ENCODE measurements at places on chromosomes 4 and X.
A peak's percentile ranks its signal among the peaks of the same experiment; 100 is the strongest.

DNA sequence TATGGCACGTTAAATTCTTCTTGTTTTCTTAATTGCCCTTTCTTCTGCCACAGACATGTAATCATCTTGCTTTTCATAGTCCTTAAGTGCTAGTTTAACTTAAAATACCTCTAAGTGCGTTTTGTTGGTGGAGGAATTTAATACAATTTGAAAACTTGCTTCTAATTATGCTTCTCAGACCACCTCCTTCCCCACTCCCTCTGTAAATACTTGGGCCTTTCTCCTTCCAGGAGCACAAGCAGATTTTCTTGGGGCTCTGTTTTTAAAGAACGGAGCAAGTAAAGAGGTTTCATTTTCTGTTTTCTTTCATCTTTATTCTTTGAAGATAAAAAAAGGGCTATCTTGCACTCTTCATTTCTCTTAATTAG is 559 bp upstream of the PCDH18 start:
- DNase-seq: no peak

GRCh38 chr4:138741766-138742377 is 273.7 kb upstream of the NOCT start:
- DNase-seq: no peak

DNA sequence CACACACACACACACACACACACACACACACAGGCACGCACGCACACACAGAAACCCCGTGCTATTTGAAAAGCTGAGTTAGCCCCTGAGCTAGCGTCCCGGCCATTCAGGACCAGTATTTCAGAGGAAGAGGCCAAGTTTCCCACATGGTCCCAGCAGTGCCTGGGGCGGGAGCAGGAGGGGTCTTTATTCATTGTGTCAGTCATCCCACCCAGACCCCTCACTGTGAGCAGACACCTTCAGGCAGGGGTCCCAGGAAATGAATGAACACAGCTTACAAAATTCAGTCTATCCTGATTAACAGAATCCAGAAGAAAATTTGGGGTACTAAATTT is 58.1 kb downstream of the ZFYVE28 start:
- no peak for DNase-seq

GRCh38 chr4:55184600-55185523 is 59.5 kb upstream of the KDR start:
- DNase-seq: peak; percentile 61

GRCh38 chr4:182492423-182492822 is 249.2 kb downstream of the TENM3 start:
- DNase-seq: no peak

DNA sequence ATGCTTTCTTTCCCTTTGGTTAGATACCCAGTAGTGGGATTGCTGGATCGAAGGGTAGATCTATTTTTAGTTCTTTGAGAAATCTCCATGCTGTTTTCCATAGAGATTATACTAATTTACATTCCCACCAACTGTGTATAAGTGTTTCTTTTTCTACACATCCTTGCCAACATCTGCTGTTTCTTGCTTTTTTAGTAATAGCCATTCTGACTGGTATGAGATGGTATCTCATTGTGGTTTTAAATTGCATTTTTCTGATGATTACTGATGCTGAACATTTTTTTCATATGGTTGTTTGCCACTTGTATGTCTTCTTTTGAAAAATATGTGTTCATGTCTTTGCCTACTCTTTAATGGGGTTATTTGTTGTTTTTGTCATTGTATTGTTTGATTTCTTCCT is 6.6 kb upstream of the AGA start:
- DNase-seq: no peak

GRCh38 chr4:168781926-168782325 is 228.1 kb downstream of the CBR4 start:
- no peak for DNase-seq

- DNase-seq: no peak
These were observed 113.6 kb upstream of the CBLL2 start for GRCh38 chrX:22159071-22159470.

DNA sequence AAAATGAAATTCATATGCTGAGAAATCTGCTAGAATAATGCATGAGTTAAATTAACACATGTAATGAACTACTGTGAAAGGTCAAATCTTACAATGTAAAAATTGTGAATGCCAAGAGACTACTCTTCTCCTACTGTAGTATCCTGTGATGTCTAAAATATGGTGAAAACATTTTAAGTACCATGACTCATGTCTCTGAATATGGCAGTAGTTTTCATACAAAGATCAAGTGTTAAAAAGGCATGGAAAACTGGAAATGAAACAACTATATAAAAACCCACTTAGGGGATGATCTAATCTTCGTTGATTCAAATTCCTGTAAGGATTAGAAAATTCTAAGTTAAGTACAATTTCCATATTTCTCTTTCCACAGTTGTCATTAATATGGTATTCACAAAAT is 221.3 kb downstream of the PPP3CA start:
- no peak for DNase-seq

GRCh38 chrX:74242484-74243138 is 61.4 kb upstream of the ZCCHC13 start:
- no peak for DNase-seq

GRCh38 chr4:148787831-148788477 is 345.7 kb upstream of the NR3C2 start:
- no peak for DNase-seq

DNA sequence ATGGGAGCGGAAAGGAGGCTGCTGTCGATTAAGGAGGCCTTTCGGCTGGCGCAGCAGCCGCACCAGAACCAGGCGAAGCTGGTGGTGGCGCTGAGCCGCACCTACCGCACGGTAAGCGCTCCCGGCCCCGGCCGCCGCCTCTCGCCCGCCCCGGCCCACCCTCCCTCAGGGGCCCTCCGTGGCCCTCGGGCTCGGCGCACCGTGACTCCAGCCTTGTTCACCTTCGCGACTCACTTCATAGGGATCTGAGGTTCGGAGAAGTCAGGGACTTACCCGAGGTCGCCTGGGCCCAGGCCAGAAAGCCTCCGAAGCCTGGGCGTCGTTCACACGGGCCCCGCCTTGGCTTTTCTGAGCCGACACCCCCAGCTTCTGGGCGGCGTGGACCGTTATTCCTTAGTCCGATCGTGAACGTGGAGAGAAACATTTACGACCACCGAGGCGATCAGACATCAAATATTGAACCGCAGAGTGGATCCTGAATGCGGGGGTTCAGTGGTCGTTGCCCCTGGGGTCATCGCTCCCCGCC is 362 bp downstream of the NCAPG start:
- peak; percentile 66 for DNase-seq

DNA sequence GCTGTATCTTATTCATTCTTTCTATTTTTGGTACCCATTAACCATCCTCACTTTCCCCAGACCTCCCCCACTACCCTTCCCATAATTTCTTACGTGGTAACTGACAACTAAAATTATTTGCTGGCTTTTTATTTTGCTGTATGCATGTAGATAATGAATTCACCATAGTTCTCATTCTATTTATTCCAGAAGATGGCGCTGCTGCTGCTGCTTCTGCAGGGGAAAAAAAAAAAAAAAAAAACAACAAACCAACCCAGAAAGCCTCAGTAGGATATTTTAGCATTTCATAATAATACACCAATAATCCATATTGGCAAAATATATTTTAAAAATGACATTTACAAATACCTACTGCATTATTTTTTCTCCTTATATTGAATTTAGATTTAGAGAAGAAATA is 416.6 kb upstream of the MAGEB18 start:
- DNase-seq: no peak

GRCh38 chr4:25421816-25422525 is 44.9 kb downstream of the ANAPC4 start:
- DNase-seq: no peak

GRCh38 chr4:17701138-17701839 is 80.1 kb downstream of the FAM184B start:
- no peak for DNase-seq

- no peak for DNase-seq
These were observed 24.6 kb downstream of the GPAT3 start for GRCh38 chr4:83560523-83560922.

DNA sequence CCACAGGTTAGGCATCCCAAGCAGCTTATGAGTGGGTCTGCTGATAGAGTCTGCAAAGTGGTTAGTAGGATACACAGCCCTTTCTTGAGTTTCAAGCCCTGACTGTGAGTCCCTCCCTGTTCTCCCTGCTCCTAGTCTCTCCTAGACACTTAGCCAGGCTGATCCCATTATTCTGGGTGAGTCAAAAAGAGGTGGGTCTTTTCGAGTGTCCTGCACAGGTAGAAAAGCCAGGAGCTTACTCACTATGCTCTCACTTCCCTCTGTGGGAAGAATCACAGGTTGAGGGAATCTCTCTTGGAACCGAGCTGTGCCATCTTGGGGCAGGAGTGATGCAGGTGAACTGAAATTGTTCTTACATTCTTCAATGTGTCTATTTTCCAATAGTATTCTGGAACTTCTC is 29.7 kb downstream of the SCLT1 start:
- DNase-seq: no peak

DNA sequence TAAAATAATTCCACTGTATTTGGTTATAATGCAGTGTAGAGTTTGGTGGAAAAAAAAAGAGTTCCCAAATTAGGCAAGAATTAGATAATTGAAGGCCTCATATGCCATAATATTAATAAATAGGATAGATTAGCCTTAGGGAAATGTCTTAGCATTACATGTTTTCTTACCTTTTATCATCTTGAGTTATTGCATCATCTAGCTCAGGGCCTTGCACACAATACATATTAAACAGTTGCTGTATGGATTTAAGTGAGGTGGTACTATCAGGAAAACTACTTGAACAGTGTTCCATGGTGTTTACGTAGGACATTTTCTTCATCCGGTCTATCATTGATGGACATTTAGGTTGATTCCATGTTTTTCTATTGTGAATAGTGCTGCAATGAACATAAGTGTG is 419.4 kb downstream of the EPHA5 start:
- no peak for DNase-seq

GRCh38 chrX:69539437-69539836 is 35.3 kb downstream of the NALF2 start:
- no peak for DNase-seq

DNA sequence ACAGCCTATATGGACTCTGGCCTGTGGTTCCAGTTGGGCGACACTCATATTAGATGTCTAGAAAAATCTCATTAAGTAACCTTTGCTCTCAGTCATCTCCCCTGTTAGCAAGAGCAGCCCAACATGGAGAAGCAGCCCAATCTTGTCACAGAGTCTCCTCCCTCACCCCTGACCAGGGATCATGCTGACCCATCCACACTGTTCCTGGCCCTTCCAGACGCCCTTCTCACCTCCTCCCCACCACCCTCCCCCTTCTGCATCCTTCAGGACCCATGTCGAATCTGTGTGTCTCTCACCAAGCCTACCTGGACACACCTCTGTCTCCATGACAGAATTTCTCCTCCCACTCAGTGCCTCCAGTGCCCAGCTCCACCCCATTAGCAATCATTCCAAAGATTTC is 190.1 kb downstream of the STIM2 start:
- no peak for DNase-seq

GRCh38 chr4:18578307-18578706 is 556.8 kb upstream of the LCORL start:
- no peak for DNase-seq

DNA sequence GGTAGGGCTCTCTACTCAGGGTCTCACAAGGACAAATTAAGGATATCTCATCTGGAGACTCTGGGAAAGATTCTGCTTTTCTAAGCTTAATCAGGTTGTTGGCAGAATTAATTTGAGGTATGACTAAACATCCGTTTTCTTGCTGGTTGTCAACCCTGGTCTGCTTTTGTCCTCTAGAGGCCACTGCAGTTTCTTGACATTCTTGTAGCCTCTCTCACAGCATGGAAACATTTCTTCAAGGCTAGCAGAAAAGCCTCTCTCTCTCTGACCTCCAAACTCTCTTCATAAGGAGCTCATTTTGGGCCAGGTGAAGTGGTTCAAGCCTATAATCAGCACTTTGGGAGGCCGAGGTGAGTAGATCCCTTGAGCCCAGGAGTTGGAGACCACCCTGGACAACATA is 749.5 kb upstream of the PCDH7 start:
- no peak for DNase-seq

DNA sequence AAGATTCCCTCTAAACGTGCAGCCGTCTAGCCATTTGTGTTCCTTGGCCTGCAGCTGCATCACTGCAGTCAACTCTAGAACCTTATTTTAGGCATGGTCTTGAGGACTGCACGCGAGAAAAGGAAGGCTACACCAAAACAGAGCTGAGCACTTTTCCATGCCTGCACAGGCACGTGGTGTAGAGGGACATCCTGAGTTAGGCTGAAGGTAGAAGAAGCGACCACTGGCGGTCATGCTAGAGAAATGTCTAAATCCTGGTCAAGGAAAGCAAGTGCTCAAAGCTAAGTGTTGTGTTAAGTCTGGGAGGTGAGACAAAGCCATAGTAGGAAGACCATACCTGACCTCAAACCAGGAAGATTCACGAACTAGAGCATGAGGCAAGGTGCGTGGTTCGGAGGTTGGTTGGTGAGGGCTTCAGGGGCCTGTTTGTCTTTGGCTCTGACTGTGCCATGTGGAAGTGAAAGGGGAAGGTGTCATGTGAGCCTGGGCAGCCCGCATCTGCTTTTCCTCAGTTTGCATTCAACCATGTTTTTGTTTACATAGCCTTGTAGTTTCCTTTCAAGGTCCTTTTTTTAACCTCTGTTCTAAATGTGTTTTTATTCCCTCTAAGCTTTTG is 203.8 kb downstream of the AASDH start:
- DNase-seq: no peak

- DNase-seq: no peak
These were observed 95.4 kb downstream of the GRIA2 start for GRCh38 chr4:157315968-157316367.

- peak; percentile 26 for DNase-seq
These were observed 653 bp downstream of the BEX1 start for GRCh38 chrX:103063191-103063845.

DNA sequence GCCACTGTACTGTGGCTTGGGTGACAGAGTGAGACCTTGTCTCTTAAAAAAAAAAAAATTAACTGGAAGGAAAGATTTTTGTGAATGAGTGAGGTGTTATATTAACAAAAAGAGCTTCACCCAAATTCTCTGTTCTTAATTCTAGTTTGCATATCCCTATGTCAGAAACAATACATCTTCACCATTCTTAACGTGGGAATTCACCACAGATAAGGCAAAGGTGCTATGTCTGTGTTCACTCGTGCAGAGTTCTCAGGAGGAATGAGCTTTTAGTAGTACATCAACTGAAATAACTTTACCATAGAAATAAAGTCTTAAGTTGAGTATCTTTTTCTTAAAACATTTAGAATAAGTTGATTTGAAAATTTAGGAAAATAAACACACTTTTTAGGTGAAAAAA is 135.1 kb downstream of the RAPGEF2 start:
- DNase-seq: no peak

GRCh38 chrX:1809581-1809980 is 194.7 kb downstream of the ASMT start:
- DNase-seq: no peak

GRCh38 chr4:81631958-81632441 is 160.3 kb upstream of the RASGEF1B start:
- DNase-seq: no peak

GRCh38 chr4:83885256-83886182 is 349.6 kb downstream of the GPAT3 start:
- no peak for DNase-seq

Data from NCI-H526 treated with DMSO at 0.1 percent for 48 hours (cell line).